ENCODE measurements at places on chromosomes 16 and 17. TPM values are rescaled to one million over a fixed set of nuclear protein-coding genes. Genes with fewer than 3 reads are reported as not detected.

GRCh38 chr17:55344514-55344997 is 77.1 kb downstream of the MMD start:
- DNase-seq, result no peak

DNA sequence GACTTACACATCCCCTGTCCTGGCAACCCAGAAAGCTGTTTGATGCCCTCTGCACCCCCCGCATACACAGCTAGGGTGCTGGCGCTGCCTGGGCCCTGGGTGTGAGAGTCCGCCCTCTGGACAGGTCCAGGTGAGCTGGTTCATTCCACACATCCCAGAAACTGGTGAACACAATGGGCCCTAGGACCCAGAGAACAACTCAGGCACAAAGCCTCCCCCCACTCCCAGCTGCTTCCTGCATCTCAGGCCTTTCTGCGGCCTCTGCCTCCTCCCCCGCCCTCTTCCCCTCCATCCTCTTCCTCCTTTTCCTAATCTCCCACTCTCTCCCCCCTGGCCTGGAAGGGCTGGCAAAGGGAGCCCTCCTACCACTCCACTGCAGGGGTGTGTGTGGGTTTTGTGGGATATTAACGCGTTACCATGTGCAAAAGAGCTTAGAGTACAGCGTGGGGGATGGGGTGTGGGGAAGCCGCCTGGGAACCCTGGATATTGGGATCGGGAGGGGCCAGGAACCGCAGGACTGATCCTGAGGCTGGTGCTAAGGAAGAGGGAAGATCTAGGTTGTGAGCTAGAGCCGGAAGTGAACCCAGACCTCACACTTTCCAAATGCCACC is 1.6 kb upstream of the PPP1R9B start:
- DNase-seq, result peak; percentile 87

Gene PMFBP1
- total RNA-seq, result under 0.01 TPM

- DNase-seq, result no peak
Observed at GRCh38 chr17:17934806-17935205, 37.4 kb downstream of the TOM1L2 start.

Gene IL17C
- total RNA-seq, result not detected

Gene KRTAP1-5
- not detected for total RNA-seq

DNA sequence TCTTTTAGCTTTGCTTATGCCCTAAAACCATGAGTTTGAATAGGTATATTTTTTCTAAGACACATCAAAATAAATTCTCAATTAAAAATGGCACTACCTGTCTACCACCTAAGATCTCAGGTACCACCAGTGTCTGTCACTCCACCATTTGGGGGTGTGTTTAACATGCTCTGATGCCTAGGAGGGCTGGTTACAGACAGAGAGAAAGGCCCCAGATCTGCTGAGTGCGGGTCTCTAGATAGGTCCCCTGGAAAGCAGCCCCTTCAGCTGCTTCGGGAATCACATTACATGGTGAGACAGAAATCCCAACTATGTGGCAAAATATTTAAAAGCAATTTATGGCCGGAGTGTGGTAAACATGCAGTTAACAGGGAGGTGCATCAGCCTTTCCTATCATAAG is 653 bp upstream of the VAC14 start:
- no peak for DNase-seq

Gene HOXB2
- total RNA-seq, result 18.9 TPM

DNA sequence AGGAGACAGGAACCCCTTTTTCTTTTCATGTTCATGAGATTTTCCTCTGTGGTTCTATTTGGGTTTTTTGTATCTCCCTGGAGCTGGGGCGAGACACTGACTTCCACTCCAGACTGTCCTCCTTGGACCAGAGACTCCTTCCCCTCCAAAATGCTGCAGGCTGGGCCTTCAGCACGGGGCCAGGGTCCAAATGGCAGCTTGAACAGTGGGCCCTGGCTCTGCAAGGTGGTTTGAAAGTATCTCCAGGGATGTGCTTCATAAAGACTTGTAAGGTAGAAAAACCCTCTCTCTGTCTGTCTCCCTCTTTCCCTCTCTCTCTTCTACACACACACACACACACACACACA is 236.1 kb downstream of the ZNF423 start:
- no peak for DNase-seq

- no peak for DNase-seq
Observed at GRCh38 chr16:22355487-22355908, 18.9 kb downstream of the CDR2 start.

DNA sequence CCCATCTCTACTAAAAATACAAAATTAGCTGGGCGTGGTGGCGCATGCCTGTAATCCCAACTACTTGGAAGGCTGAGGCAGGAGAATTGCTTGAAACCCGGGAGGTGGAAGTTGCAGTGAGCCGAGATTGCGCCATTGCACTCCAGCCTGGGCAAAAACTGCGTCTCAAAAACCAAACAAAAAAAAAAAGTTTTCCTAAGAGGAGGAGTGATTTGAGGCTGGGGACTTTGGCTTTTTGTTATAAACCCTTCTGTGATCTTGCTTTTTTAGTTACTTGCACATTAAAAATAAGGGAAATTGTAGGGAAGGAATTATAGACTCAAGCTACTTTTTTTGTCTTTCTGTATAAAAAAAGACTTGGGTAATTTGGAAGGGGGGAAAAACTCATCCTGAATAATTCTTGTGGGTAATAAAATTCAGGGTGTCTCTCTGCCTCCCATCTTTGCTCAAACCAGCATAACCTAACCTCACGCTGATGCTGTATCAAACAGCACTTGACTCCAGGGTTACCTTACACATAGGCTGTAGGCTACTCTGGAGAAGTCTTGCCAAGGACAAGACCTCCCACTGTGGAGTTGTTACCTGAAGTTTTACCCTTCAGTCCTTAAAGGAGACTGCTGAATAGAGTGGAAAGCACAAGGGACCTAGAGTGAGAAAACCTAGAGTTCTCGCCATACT is 1.7 kb upstream of the CDR2 start:
- no peak for DNase-seq

Gene NUFIP2
- total RNA-seq, result 72.3 TPM

DNA sequence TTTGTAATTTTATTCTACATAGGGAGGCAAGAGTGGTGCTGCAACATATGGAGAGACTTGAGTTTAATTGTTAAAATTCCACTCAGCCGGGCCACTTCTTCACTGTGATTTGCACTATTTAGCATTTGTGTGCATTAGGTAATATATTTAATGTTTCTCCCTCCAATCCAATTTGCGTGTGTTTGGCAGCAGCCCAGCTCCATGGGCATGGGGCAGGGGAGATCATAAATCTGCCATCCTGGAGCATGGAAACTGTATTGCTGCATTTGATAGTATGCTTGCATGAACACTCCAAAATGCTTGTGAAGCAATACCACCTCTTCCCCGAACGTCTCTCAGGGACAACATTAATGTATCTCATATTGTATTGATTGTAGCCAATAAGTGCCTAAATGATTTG is 339.1 kb upstream of the RBFOX1 start:
- no peak for DNase-seq

DNA sequence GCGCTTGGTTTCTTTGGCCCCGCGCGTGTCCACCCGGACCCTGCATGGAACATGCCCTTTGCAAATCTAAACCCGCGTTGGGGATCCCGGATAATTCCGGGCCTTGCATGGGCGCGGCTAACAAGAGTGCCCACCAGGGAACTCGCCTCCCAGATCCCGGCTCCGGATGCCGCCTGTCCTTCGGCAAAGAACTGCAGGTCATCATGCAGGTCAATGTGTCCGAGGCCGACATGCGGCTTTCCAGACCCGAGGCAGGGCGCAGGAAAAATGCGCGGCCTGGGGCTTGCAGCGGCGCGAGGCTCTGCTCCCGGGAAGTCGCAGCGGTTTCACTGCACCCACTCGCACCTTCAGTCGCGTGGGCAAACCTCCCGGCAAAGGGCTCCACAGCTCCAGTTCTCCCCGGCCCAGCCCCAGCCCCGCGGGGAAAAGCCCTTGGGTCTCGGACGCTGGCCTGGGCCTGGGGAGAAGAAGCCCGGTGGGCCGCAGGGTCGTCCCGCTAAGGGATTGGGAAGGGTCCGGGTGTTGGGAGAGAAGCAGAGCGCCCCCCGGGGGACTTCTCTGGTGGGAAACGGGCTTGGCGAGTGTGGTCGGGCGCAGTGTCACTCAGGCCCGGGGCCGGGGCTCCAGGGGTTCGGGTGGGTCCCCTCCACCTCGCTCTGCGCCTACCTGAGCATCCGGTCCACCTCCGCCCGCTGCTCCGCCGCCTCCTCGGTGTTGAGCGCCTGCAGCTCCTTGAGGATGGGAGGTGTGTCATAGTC is 805 bp downstream of the HNF1B start:
- no peak for DNase-seq

DNA sequence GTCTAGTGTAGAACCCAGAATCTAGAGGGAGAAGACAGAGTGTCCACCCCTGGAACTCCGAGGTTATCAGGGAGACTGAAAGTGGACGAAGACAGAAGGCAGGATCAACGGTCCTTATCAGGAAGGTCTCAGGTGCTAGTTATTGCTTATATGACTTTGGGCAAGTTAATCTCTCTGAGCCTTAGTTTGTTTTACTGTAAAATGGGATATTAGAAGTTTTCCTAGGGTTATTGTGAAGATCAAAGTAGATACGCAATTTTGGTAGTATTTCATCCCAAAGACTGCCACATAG is 1.2 kb downstream of the RNF167 start:
- no peak for DNase-seq

Data from mammary epithelial cell (primary cell).